ENCODE measurements at places on chromosomes 2 and 18.

DNA sequence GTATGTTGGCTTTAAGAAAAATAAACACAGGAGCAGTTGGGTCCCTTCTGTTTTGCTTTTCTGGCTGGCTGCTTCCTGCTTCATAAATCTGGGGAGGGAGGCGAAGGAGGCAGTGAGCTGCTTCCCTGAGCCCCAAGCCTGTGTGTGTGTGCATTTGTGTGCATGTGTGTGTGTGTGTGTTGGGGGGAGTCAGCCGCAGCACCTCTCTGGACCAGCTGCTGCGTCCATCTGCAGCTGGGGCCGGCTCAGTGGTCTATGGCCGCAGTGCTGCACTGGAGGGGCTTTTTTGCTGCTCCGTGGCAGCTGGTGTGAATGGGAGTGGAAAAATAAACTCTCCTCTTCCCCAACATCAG, 192.3 kb downstream of the RNF144A start:
- DNase-seq: no peak

DNA sequence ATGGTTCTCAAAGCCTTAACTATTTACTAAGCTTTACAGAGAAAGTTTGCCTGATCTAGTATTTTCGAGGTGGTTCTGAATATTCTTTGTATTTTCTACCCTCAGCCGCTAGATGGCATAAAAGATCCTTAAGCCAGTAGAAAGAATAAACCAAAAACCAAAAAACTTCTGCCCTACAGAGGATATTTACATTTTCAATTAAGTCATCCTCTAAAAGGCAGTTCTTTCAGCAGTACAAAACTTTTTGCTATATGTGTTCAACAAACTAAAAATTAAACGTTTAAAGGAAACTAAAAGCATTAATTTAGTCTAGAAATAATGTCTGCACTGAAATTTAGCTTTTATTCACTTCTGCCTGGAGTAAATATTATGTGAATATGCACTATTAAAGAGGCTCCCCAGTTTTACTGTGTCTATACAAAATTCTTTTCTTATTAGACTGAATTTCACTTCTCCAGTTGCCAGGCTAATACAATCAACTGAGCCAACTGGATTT, 297.5 kb downstream of the PIEZO2 start:
- DNase-seq: no peak

DNA sequence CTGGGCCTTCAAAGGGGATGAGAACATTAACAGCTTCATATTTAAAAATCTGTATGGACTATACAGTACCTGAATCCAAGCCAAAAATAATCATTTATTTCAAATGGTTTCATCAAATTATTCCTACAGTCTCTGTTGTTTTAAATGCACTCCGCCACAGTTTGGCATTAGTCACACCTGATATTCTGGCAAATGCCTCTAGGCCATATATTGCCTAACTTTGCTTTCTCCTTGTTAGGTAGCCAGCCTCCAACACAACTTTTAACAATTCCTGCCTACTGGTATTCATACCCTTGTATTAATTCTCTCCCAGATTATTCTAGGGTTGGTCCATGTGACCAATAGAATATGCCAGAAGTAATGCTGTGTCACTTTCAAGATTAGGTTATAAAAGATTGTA, 146.6 kb upstream of the FANCL start:
- no peak for DNase-seq

DNA sequence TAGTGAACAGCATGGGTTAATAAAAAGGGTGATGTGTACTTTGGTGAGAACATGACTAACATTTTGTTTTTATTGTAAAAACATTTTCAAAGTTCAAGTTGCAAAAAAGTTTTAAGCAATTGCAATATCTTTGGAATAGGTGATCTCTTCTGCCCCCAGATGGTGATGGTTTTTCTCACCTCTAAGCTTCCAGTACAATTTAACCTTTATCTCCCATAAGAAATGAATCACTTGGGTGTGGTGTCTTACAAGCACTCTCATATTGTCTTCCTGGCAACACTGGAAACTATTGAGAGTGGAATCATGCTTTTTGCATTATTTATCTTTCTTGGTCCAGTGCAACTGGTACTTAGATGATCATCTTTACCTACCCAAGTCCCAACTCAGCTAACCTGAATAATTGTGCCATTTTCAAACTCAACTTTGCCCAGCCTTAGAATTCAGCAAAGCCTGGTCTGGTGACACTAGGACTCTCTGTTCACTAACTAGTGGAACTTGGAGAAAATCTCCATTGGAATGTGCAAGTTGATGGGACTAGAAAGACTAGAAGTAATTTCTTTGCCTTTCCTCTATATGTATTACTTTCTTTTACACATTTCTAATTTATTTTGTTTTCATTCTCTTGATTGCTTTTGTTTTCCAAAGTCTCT, 964.7 kb upstream of the ZEB2 start:
- no peak for DNase-seq

- no peak for DNase-seq
These were observed 180.8 kb upstream of the ATP5MC3 start for GRCh38 chr2:175362331-175362730.

- DNase-seq: no peak
These were observed 506.7 kb downstream of the NUP35 start for GRCh38 chr2:183630964-183631363.

DNA sequence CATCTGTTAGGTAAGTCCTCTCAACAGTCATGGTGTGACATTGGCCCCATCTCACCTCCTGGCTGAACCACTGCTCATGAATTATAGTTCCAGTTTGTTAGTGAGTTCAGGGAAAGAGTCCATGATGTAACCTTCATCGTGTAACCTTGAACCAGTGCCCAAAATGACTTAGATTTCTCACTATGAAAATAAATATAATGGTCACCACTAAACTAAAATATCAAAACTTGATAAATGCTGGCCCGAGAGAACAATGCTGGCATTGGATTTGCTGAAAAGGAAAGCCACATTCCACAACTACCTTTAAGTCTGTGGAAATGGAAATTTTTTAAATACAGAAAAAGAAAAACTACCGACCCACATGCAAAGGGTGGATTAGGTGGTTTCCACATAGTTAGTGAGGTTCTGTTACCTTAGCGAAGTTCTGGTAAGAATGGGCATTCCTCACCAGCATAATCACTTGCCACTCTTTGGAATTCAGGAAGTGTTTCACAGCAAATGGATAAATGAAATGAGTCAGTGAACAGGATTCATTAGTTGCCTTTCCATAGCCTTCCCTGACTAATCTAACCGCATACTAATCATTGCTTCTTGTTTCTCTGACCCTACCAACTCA, 133.9 kb upstream of the CTAGE1 start:
- DNase-seq: no peak

DNA sequence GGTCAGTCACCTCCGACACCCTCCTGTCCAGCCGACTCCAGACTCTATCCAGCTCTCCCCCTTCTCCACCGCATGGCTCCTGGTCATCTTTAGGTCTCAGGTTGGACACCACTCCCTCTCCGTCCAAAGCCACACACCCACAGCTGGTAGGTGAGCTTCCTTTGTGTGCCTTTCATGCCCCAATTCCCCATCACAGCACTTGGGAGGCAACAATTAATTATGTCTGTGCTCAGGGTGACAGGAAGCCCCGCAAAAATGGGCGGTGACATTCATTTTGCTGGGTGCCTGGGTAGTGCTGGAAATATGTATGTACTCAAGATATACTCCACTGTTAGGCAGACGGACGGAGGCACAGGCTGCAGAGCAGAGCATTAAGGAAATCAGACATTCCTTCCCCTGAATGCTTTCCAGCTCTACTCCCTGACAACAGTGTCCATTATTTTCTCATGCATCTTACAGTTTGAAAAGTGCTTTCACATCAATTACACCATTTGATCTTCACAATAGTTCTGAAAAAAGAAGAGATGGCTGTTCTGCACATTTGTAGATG, 13.1 kb downstream of the EPB41L3 start:
- no peak for DNase-seq

DNA sequence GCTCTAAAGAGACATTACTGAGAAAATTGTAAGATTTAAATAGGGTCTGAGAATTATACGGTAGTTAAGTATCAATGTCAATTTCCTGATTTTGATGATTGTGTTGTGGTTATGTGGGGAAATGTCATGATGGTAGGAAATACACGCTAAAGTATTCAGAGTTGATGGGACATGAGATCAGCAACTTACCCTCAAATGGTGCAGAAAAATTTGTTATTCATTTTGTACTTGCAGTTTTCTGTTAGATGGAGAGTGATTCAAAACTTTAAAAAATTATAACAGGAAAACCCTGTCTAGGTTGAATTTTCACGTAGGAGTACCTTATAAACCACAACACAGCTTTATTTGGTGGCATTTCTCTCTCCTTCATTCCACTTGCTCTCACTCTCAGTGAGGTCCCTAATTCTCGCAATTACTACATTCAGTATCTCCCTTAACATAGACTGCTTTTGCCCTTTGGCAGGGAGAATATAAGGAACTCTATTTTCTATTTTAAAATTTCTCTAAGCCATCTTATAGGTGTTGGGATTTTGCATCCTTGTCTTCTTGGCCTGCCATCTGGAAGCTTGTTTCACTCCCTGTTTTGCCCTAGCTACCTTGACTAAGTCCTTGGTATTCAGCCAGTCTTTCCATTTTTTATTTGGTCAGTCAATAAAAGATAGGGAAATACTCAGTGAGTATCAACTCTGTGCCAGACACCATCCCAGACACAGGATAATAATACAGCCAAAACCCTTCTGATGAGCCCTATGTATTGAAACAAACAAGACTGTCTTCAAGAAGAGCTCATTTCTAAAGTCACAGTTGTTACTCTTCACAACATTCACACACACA, 550.6 kb upstream of the ACVR2A start:
- no peak for DNase-seq

DNA sequence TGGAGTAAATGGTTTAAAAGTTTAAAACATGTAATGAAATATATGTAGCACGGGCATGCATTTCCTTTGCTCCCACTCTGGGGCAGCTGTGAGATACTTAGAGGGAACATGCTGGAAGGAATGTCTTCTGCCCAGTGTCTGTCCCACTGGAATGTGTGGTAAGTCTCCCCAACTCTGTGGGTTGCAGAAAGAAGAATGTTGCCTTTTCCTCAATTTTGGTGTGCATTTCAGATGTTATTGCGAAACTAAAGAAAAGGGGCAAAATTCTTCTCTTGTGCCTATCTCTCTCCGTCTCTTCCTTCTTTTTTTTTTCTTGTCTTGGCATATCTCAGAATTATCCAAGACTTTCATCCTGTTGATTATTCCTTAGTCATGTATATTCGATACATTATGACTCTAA, 201.1 kb downstream of the SH3RF3 start:
- no peak for DNase-seq

DNA sequence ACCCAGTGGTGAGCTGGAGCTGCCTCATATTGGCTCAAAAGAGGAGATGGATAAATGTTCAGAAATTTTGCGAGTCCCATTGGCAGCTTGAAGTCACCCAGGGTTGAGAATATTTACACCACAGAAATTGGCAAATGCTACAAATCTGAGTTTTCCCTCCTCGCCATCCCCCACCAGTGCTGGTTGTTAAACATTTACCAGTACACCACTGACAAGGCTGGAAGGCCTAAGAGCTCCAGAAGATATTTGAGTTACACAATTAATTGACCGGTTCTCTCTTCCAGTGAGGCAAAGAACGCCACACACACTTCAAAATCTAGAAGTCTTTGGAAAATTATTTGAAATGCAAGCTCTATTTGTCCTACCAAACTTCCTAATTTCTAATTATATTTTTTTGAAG, 47.5 kb upstream of the ATIC start:
- DNase-seq: no peak

GRCh38 chr2:120771111-120771780, 35.6 kb downstream of the GLI2 start:
- DNase-seq: no peak

GRCh38 chr2:72149556-72150156, 2.0 kb upstream of the CYP26B1 start:
- DNase-seq: no peak

DNA sequence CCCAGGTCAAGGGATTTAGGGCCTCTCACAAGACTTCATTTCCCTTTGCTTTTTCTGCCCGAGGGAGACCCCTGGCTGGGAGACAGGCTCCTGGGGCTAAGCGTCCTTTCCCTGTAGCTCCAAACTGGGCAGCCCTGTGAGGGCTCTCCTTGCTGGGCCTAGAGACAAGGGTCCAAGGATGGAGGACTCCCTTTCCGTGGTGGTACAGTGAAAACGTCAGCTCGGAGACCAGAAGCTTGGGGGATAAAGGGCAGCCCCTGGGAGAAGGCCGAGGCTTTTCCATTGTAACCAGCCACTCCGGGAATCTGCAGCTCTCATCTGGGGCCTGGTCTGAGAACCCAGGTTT, 2.3 kb downstream of the SIX2 start:
- no peak for DNase-seq

GRCh38 chr18:8379187-8379941, 229.9 kb upstream of the RAB12 start:
- DNase-seq: no peak

DNA sequence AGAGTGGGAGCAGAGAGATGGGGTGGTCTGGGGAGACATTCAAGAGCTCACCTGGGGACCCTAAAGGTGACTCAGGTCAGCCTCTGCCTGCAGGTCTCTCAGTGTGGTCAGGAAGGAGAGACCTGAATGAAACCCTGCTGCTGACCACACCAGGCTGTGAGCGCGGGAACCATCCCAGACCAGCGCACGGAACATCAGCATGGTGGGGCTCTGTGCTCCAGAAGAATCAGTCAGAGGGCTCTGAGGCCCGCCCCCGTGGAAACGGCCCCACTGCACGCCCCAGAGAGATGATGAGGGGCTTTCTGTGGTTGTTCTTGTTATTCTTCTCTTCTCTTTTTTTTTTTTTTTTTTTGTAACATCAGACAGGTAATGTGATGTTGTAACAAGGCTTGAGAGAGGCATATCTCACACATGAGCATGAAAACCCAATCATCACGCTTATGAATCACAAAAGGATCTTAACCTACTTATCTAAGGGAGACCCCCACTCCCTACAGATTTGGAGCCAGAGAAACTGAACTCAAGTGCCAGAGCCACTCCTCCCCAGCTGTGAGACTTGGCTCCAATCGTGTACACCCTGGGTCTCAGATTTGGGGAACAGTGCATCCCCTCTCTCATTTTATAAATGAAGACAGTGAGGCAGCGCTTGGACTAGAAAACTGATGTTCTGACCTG, 302.2 kb downstream of the EIPR1 start:
- no peak for DNase-seq

DNA sequence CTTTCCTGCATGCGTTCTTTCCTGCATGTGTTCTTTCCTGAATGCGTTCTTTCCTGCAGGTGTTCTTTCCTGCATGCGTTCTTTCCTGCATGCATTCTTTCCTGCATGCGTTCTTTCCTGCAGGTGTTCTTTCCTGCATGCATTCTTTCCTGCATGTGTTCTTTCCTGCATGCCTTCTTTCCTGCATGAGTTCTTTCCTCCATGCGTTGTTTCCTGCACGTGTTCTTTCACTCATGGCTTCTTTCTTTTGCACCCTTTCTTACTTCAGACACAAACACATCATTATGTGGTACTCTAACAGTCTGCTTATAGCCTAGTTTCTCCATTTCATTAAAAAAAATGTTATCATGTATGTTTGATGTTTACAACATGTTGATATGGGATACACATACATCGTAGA, 261.6 kb upstream of the PXDN start:
- DNase-seq: no peak
